Activated CD4-positive, alpha-beta T cell treated with anti-CD3 and anti-CD28 coated beads, Interleukin-2, amount 10 ng/mL, durations not matched to agents 7 days and 5 days (primary cell): ENCODE measurements at places on chromosomes 12 and 14. TPM values are rescaled to one million over a fixed set of nuclear protein-coding genes. Genes with fewer than 3 reads are reported as not detected.

DNA sequence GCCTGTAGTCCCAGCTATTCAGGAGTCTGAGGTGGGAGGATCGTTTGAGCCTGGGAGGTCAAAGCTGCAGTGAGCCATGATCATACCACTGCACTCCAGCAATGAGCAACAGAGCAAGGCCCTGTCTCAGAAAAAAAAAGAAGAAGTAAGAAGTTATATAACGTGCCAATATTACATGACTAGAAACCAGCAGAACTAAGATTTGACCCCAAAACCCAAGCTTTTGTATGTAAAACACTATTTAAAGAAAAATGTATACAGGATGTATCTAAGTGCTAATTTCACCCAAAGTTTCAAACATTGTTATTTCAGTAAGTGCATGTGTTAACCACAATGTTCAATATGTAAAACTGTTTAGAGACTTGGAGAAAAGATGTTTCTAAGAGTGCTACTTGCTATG, 94.7 kb downstream of the SLC5A8 start:
- H3K36me3 ChIP-seq: no peaks in the 10 kb centered on the region
- no peaks in the 10 kb centered on the region for H3K4me1 ChIP-seq
- H3K27ac ChIP-seq: no peak overlapping the region

DNA sequence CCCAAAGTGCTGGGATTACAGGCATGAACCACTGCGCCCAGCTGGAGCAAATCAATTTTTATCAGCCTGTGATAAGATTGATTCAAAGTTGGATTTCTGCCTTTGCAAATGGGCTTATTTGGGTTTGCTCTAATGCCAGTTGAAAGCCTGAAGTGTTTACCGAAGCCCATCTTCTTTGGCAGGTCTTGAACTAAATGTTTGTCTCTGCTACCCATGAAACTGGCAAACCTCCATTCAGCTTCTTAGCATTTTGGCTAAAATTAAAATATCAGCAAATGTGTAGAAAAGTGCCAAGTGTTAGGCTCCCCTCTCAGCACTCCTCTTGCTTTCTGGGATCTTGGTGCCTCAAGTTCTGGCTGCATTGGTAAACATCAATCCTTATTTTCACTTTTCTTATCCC, 61.5 kb downstream of the MGAT4C start:
- no peak overlapping the region for H3K27ac ChIP-seq
- no peaks in the 10 kb centered on the region for H3K36me3 ChIP-seq
- no peaks in the 10 kb centered on the region for H3K4me1 ChIP-seq
- H3K27me3 ChIP-seq: no peaks in the 10 kb centered on the region
- no peak overlapping the region for H3K4me3 ChIP-seq
- DNase-seq: no peak

- DNase-seq: no peak
- H3K27ac ChIP-seq: no peak overlapping the region
- no peaks in the 10 kb centered on the region for H3K4me1 ChIP-seq
- H3K36me3 ChIP-seq: no peaks in the 10 kb centered on the region
Observed at GRCh38 chr12:1332327-1332726, 262.1 kb downstream of the FBXL14 start.

- no peaks in the 10 kb centered on the region for H3K36me3 ChIP-seq
- H3K27ac ChIP-seq: no peak overlapping the region
- H3K4me3 ChIP-seq: no peak overlapping the region
Observed at GRCh38 chr12:108459149-108459548, 55.9 kb upstream of the FICD start.

GRCh38 chr12:78674311-78675090, 190.1 kb upstream of the SYT1 start:
- DNase-seq: no peak
- no peaks in the 10 kb centered on the region for H3K27me3 ChIP-seq
- H3K4me1 ChIP-seq: no peaks in the 10 kb centered on the region
- H3K27ac ChIP-seq: no peak overlapping the region
- no peaks in the 10 kb centered on the region for H3K36me3 ChIP-seq
- H3K4me3 ChIP-seq: no peak overlapping the region

DNA sequence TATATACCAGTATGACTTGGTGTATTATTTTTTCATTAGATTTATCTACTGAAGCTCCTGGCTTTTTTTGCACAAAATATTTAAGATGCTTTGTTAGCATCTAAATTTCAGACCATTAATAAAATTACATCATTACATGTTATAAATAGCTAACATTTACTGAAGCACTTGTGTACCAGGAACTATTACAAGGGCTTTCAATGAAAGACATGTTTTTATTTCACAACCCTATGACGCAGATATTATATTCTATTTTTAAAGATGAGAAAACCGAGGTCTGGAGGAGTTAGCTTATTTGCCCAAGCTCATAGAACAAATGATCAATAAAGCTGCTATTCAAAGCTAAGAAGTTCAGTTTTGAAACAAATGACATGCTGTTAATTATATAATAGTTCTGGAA, 420.4 kb upstream of the DCN start:
- no peak overlapping the region for H3K27ac ChIP-seq
- H3K36me3 ChIP-seq: peaks cover 4% of the 10 kb centered on the region
- H3K27me3 ChIP-seq: no peaks in the 10 kb centered on the region

DNA sequence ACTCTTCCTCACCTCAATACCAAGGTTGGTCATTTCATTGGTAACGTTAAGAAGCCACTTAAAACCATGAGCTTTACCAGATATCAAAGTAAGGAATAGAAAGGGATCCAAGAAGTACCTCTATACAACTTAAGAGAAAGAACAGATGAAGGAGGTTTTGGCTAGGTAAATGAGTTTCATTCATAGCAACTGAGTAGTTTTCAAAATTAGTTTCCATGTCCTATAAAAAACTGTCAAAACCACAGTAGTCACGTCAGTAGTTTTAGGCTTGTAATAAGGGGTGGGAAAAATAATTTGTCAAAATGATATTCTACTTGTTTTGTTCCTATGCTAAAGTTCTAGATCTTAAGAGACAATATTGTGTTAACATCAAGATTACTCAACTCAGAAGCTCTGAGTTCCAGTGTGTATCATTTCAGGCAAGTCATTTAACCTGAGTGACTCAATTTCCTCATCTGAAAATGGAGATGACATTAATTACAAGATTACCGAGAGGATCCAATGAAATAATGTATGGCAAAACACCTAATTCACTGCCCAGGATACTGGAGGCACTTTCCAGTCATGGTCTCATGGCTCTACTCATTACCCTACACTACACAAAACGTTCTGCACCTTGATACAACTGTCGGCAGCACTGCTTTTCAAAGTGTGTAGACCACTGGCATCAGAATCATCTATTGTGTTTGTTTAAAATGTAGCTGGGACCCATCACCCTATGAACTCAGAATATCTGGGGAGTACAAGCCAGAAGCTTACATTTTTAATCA, 24.1 kb upstream of the SLC6A13 start:
- H3K4me3 ChIP-seq: no peak overlapping the region
- DNase-seq: no peak
- H3K4me1 ChIP-seq: peaks cover 14% of the 10 kb centered on the region
- no peaks in the 10 kb centered on the region for H3K27me3 ChIP-seq

- no peaks in the 10 kb centered on the region for H3K27me3 ChIP-seq
- no peaks in the 10 kb centered on the region for H3K36me3 ChIP-seq
- H3K4me1 ChIP-seq: no peaks in the 10 kb centered on the region
- no peak for DNase-seq
- no peak overlapping the region for H3K27ac ChIP-seq
- no peak overlapping the region for H3K4me3 ChIP-seq
Observed at GRCh38 chr14:78566859-78567172, 396.6 kb downstream of the NRXN3 start.

DNA sequence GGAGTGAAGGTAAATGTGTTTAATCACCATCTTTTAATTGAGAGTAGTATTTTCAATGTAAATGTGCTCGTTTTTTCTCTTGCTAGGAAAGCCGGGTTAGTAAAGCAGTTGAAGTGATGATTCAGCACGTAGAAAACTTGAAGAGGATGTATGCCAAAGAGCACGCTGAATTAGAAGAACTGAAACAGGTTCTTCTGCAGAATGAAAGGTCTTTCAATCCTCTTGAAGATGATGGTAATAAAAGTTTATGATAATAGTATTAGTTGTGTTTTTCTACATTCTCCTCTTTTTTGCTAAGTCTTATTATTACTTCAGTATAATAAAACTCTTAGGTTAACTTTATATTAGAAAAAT, 93.9 kb downstream of the DNAI7 start:
- peaks cover 4% of the 10 kb centered on the region for H3K4me1 ChIP-seq
- H3K4me3 ChIP-seq: no peak overlapping the region
- no peak for DNase-seq

The CDK17 gene
- total RNA-seq: 38.7 TPM

The RERGL gene
- total RNA-seq: not detected

The KERA gene
- total RNA-seq: not detected

The MEG3 gene
- not detected for total RNA-seq

The TRIM9 gene
- 0.30 TPM for total RNA-seq

The PPM1H gene
- total RNA-seq: not detected
